ENCODE measurements at places on chromosomes 7 and 10.

GRCh38 chr10:92847202-92847864 is 987 bp upstream of the EXOC6 start:
- no peak for DNase-seq

- no peak for DNase-seq
Observed at GRCh38 chr7:9125246-9125645, 691.8 kb downstream of the NXPH1 start.

- peak; percentile 63 for DNase-seq
Observed at GRCh38 chr10:61902445-61903220, 1.1 kb downstream of the ARID5B start.

DNA sequence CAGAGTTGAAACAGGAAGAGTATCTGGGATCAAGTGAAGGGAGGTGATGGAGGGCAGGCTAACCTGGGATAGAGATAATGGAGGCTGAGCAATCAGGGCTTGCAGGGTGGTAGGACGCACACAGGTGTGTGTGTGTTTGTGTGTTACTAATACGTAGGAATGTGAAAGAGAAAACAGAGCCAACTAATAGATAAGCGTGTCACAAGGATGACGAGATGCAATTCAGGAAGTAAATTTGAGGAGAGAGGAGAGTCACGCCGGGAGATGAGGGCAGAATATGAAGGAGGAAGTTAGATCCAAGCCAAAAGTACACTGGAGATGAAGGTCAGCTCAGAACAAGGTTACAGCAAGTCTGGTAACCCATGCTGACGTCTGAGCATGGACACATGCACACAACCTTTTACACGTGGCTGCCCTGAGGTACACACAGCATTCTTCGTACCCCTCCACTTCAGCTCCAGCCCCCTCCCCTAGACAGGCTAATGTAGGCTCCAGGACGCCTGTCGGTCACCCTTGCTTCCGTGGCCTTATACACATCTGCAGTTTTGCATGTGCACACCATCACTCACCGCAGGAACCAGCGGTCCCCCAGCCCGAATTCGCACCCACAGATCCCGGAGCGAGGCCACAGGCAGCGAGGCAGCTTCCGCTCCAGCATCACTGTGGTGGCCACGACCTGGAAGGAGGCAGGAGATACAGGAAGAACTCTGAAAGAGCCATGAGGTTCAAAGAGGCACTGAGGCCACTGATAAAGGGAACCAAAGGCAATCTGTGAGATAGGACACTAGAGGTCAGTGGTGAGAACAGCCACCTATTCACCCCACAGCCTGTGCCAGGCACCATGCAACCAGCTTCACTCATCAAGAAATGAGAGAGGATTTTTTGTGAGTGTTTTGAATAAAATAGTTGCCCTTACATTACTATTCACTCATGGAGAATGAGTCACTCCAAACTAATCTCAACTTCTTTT is 23.7 kb upstream of the TRPV6 start:
- peak; percentile 20 for DNase-seq

DNA sequence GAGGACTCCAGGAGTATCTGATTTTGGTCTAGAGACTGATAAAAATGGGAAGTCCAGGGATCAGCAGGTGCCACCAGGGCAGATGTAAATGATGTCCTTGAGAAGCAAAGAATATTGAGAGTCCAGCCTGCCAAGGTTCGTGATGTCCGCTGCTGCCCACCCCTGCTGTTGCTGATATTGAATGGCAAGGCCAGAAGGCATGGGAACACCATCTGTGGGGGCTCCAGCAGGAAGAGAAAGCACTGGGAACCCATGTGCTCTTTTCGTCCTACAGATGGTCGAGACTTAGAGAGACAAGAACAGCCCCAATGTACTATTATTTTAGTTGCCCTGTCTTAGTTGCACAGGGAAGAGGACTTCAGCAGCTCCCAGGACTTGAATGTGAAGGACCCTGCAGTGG is 363.9 kb downstream of the GALNT17 start:
- no peak for DNase-seq

GRCh38 chr7:129169171-129169671 is 19.2 kb upstream of the SMO start:
- DNase-seq, result peak; percentile 56

- DNase-seq, result no peak
Observed at GRCh38 chr10:86829472-86829871, 73.1 kb downstream of the BMPR1A start.

GRCh38 chr10:1735562-1735961 is 1.8 kb downstream of the ADARB2 start:
- no peak for DNase-seq

DNA sequence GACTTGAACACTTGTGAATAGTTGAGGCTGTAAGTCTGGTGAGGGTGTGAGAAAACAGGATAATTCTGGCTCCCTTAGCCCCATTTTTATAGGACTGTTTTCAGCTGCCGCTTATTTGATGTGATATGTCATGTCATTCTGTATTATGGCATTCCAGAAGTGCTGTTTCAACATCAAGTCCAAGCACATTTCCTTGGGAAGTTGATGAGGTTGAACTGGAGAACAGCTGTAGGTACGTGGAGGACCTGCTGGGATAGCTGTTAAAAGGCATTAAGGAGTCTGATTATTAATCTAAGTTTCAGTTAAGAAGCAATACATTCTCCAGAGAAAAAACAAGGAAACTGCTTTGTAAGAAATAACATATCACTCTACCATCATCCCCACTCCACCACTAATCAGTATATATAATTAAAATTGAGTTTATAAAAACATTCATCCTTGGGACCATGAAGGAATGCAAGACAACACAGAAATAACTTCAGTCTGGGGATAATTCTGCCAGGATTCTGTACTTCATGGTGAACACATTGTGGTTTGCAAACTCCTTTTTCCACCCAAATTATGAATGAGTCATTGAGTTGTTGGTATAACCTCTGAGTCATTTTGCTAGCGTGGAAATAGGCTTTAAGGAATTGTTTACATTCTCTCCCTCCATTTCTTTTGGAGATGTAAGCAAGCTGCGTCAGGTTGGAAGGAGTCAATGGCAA is 39.9 kb upstream of the TMEM229A start:
- DNase-seq, result no peak

- DNase-seq, result no peak
Observed at GRCh38 chr10:78516756-78517155, 483.1 kb downstream of the RPS24 start.

GRCh38 chr10:76697923-76698322 is 939.7 kb downstream of the KCNMA1 start:
- DNase-seq, result no peak

DNA sequence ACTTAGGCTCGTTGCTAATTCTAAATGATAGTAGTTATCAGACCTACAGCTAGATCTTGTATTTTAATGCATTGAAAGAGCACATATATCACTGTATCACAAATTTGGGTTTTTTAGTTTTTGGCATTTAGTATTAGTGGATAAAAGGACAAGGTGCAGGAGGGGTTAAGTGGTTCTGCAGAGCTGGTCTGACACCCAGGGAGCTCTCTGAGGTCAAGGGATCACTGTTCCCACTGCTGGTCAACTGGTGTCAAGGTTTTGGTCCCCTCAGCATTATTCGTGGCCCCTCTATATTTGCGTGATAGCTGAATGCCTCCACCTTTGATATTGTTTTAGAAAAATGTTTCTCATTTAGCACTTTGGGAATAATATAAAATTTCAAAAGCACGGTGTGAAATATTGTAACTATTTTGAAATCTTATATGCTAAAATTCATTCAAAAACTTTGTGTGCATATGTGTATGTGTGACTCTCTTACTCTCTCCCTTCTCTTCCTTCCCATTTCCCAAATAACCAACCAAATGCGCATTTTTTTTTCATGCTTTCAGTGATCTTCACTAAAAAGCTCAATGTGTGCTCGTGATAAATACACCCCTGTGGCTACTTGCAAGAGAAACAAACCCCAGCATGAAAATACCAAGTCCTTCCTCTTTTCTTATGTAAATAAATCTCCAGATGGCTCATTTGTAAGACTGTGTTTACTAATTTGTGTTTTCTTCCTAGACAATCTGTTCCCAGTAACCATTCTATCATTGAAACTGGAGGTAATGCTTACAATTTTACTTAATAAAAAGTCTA is 309.2 kb downstream of the FGFR2 start:
- no peak for DNase-seq

DNA sequence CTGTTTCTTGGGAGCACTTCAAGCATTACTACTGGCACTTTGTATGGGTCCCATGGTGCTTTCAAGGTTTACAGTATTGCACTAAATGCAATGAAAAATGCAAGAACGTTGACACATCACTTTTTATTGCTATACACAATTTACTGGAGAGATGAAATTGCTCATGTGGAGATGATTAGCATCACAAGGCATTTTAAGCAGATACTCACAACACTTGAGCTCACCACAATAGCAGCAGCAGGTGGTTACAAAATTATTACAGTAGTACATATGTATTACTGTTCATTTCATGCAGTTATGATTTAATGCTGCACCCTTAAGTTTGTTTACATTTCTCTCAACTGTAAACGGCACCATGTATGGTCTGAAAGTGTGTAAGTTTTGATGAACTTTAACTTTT is 537.7 kb downstream of the GRM8 start:
- DNase-seq, result no peak

- no peak for DNase-seq
Observed at GRCh38 chr7:92608380-92609322, 18.5 kb upstream of the FAM133B start.

DNA sequence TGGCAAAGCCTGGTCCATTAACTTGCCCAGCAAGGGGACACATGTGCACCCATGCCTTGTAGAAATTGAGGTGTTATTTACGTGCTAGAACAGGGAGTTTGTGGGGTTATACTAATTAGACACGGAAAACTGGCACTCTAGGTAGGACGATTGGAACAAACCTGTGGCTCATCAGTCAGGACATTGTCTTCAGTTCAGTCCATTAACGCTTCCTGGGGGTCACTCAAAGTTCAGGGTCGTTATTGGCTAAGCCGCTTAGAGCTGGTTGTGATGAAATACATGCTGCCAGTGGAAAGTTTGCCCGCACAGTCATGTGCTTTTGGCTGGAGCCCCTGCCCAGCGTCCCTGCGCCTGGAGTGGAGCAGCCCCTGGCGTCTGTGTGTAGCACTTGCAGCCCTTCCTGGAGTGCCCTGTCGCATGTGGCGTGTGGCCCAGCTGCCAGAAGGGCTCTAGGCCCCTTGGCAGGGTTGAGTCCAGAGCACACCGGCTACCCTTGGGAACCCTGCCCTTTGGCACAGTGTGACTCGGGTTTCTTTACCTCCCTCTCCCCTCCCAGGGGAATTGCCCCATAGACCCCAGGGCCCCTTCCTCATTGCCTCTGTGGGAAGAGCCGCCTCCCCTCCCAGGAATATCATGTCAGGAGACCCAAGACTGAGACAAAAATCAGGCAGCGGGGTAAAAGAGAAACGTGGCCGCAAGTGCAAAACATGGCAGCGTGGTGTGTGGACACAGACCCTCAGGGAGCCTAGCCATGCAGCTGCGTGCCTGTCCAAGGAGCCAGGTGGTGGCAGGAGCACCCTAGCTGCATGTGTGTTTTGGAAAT is 9.8 kb downstream of the ZNF775 start:
- DNase-seq, result peak; percentile 29

GRCh38 chr7:39432807-39433416 is 133.3 kb upstream of the YAE1 start:
- no peak for DNase-seq
